Aorta (tissue), 5 donors: ENCODE measurements at places on chromosomes 1 and 21.
A peak's percentile ranks its signal among the peaks of the same experiment; 100 is the strongest.

GRCh38 chr1:7493711-7494454, 277.2 kb upstream of the VAMP3 start:
- DNase-seq = no peak

- DNase-seq = no peak
Measured at GRCh38 chr1:212366901-212367300, 47.8 kb downstream of the PACC1 start.

DNA sequence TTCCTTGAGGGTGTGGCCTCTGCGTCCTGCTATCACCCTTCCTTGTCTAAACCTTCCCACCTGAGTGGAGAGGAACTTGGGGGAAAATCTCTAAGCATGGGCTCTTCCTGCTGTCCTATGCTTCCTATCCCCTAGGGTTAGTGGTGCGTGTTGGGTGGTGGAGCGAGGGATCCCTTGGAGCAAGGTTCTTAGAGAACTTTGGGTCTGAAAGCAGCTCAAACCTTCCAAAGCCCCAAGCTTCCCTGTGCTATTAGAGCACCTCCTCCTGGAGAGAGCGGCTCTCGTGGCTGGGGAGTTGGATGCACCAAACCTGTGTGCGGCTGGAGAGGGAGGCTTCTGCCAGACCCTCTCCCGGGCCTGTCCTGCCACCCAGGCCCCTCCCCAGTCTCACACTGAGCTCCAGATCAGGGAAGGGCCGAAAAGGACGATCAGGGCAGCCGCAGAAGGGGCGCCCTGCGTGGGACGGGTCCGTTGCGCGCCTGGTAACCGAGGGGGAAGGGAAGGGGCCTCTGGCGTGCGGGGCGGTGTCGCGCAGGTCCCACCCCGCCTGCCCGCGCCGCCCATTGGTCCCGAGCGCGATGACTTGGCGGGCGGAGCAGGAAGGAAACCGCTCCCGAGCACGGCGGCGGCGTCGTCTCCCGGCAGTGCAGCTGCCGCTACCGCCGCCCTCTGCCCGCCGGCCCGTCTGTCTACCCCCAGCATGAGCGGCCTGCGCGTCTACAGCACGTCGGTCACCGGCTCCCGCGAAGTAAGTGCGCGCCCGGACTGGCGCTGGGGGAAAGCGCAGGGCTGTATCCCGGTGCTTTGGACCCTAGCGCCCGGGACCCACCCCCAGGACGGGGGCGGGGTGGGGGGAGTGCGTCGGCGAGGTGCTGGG, at the start of gene SH3BGRL3:
SH3BGRL3 (plus strand) TSS at position 631 of the 877 bp plus-strand sequence; CDS start at position 701, 70 bp downstream.
- DNase-seq = peak; percentile 96

DNA sequence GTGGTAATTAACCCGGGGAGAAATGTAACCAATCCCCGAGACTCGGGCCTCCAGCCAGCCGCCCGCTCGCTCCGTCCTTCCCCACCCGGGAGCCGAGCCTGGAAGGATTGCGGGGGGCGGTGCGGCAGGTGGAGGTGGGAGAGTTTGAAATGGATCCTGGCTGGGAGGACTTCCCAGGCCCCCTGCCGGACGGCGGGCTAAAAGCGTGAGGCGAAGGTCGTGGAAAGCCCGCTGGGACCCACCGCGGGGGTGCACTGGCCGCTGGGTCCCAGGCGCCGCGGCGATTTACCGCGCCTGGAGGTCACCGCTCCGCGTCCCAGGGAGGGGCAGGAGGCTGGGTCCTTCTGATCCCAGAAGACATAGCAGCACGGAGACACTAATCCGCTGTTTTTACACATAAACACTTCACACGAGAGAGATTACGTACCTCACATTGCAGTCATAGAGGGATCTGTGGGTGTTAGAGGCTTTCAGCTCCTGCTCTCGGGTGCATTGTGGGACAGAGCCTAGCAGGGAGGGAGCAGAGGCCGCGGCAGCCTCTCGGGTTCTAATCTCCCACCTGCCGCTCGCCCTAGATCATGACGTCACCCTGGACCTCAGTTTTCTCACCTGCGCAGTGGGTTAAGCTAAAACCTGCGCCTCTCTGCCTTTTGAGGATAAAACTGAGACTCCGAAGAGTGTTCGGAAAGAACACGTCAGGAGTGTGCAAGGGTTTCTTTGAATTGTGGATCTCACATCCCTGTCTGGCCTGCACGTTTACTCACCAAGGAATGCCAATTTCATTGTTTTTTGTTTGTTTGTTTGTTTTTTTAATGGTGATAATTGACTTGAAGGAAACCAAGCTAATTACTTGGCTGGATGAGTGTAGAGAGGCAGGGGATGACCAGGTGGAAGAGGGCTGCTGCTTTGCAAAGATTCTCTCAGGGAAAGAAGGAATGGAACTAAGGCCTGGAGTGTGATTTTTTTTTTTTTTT, 17.1 kb upstream of the TMEM9 start:
- peak; percentile 87 for DNase-seq

- DNase-seq = no peak
Measured at GRCh38 chr1:7810395-7810794, 26.3 kb downstream of the PER3 start.

- DNase-seq = no peak
Measured at GRCh38 chr1:177976596-177976995, 6.7 kb upstream of the SEC16B start.

- DNase-seq = no peak
Measured at GRCh38 chr1:14615549-14616218, 17.2 kb downstream of the KAZN start.
